Naive thymus-derived CD4-positive, alpha-beta T cell (primary cell): ENCODE measurements at places on chromosomes 2 and 18.

GRCh38 chr2:181642086-181642485 lies 14.8 kb downstream of the CERKL start:
- no peak for DNase-seq

DNA sequence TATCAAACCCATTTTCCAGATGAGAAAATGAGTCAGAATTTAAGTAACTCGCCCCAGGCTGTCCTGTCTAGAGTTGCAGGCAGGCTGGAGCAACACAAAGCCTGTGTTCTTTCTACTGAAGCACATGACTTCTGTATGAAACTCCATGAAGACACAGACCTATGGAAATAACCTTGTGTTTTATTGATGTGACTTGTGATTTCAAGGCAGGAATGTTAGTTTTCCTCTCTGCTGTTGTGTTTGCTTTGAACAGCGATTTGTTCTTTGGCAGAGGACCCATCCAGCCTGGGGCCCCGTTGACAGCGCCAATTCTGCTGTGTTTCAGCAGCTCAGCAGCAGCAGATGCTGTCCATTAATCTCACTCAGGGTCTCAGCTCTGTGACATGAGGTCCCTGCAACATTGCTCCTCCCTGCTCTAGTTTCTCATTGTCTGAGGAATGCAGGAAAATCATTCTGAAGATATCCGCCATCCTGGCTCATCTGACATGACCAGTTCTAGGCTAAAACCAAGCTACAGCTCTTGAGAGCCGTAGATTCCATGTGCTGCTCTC lies 344.3 kb upstream of the RAB12 start:
- DNase-seq = no peak

- no peak for DNase-seq
These were observed 34.0 kb downstream of the EPAS1 start for GRCh38 chr2:46331109-46331766.

- DNase-seq = no peak
These were observed 91.0 kb downstream of the CTIF start for GRCh38 chr18:48629730-48630324.

- no peak for DNase-seq
These were observed 431 bp downstream of the FAM98A start for GRCh38 chr2:33598561-33599174.

DNA sequence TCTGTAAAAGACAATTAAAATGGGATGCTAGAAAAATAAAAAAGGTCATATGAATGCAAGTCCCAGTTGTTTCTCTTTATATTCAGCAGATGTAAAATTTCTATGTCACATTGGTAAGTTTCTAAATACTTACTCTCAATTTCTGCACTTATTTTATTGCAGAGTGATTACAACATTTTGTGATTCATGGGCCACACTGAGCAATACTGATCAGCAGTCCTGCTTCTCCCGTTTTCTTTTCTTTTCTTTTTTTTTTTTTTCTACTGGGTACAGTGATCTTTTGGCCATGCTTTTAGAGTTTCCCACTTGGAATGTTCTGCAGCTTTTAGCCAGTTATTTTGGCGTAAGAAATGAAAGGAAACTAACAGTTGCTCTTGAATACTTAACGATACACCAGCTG lies 38.8 kb downstream of the LIMS1 start:
- no peak for DNase-seq

DNA sequence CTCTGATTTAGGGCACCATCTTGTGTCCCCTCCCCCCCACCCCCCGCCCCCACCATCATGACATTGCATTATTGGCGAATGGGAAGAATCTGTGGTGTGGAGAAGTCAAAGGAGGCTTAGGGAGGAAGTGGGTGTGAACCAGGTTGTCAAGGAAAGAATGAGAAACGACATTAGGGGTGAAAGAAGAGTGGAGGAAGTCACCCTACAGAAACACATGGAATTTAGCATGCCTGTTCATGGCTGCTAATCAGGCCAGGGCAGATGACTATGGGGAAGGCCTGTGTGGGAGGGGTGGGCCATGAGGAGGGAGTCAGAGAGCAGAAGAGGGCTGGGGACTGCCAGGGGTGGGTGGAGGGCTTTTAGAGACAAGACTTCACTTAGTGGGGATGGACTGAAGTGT lies 81.6 kb downstream of the AOX1 start:
- no peak for DNase-seq

DNA sequence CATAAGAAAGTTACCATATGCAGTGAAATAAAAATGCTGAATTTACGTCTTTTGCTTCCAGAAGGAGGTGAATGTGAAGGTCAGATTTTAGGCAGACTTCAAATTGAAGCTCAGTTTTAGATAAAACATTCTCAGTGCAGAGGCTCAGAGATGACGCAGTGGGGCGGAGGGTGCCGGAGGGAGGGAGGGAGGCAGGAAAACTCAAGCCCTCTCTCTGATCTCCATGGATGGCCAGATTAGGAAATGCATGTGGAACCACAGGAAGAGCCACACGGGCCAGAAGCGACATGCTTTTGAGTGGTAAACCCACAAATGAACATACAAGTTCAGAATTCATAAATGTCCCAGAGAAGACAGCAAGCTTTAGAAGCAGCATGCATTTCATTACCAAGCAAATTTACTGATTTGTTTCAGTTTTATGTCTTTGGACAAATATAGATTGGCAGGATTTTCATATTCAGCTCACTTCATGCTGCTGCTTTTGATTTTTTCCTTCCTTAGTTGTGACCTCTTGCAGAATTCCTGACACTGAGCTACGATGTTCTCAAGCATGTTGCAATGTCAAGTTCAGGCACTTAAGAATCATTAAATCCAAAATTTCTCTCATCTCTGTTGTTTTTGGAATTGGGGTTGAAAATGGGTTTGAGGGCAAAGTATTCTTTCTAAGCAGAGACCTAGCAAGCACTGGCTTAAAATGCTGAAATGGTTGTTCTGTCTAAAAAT lies 29.7 kb upstream of the APCDD1 start:
- DNase-seq = no peak

GRCh38 chr2:133167990-133168389 lies 400.3 kb downstream of the NCKAP5 start:
- no peak for DNase-seq
